A172 (cell line): ENCODE measurements at places on chromosomes 13 and 19. TPM values are rescaled to one million over a fixed set of nuclear protein-coding genes. Genes with fewer than 3 reads are reported as not detected.
A peak's percentile ranks its signal among the peaks of the same experiment; 100 is the strongest.

ZIK1 gene
- not detected in 2 replicates for total RNA-seq

FUT6 gene
- total RNA-seq, result not detected in 2 replicates

KCNJ14 gene
- total RNA-seq, result 0.36 and 0.55 TPM in 2 replicates

ZNF441 gene
- total RNA-seq, result 6.2 and 6.9 TPM in 2 replicates

DCUN1D2 gene
- 14.0 and 18.6 TPM in 2 replicates for total RNA-seq

SIGLEC8 gene
- not detected in 2 replicates for total RNA-seq

TIMM44 gene
- 82.0 and 92.0 TPM in 2 replicates for total RNA-seq

DNA sequence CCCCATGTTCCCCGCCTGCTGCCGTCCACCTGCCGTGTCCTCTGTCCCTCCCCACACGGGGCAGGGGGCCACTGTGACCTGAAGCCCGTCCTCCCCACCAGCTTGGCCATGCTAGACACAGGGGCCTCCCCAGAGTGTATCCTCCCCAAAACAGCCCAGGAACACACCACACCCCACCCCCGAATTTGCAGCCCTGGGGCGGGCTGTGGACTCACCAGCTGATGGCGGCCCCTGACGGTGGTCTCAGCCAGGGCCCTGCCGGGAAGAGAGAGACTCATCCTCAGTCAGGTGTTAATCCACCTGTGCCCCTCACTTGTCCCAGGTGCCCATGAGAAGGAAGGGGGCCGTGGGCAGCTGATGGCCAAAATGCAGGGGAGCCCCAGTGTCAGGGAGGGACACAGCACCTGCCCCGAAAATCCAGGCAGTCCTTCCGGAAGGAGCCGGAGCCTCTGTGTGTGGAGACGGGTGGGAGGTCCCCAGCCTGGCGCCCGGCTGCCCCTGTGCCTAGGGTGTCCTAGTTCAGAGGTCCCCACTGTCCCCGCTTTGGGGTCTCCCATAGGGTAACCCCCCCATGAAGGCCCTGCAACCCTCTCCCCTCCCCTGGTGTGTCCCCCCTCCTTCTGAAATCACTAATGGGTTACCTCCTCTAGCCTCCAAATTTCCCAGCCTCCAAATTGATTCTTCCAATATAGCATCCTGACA is 39.3 kb upstream of the TCF3 start:
- DNase-seq, result no peak

DNA sequence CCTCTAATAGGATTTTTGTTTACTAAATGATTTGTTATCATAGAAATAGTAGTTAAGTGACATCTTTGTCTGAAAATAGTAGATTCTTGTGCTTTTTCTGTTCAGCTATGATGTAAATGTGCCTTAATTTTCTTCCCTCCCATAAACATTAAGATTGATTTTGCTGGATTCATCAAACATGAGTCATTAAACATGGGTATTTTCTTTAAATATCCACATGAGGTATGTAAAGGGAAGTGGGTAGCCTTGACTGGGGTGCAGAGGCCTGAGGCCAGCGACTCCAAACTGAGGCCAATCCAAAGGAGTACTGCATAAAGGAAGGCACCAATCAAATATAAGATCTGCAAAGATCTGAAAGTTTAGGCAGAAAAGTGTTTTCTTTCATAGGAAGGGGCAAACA is 3.7 kb downstream of the ZNF136 start:
- no peak for DNase-seq

GRCh38 chr19:2768365-2769132 is 14.5 kb downstream of the SGTA start:
- DNase-seq, result no peak

GRCh38 chr13:86839221-86839620 is 832.0 kb upstream of the SLITRK5 start:
- DNase-seq, result no peak

GRCh38 chr13:96988441-96988840 is 5.8 kb downstream of the OXGR1 start:
- no peak for DNase-seq

DNA sequence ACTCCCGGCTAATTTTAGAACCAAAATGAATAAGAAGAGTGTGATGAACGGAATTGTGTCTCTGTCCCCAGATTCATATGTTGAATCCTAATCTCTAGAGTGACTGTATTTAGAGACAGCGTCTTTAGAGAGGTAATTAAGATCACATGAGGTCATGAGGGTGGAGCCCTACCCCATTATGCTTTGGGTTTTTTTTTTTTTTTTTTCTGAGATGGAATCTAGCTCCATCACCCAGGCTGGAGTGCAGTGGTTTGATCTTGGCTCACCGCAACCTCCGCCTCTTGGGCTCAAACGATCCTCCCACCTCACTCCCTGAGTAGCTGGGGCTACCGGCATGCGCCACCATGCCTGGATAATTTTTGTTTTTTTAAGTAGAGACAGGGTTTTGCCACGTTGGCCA is 27.9 kb downstream of the FBXO27 start:
- no peak for DNase-seq

- no peak for DNase-seq
Observed at GRCh38 chr13:110881839-110882627, 32.8 kb downstream of the ANKRD10 start.

DNA sequence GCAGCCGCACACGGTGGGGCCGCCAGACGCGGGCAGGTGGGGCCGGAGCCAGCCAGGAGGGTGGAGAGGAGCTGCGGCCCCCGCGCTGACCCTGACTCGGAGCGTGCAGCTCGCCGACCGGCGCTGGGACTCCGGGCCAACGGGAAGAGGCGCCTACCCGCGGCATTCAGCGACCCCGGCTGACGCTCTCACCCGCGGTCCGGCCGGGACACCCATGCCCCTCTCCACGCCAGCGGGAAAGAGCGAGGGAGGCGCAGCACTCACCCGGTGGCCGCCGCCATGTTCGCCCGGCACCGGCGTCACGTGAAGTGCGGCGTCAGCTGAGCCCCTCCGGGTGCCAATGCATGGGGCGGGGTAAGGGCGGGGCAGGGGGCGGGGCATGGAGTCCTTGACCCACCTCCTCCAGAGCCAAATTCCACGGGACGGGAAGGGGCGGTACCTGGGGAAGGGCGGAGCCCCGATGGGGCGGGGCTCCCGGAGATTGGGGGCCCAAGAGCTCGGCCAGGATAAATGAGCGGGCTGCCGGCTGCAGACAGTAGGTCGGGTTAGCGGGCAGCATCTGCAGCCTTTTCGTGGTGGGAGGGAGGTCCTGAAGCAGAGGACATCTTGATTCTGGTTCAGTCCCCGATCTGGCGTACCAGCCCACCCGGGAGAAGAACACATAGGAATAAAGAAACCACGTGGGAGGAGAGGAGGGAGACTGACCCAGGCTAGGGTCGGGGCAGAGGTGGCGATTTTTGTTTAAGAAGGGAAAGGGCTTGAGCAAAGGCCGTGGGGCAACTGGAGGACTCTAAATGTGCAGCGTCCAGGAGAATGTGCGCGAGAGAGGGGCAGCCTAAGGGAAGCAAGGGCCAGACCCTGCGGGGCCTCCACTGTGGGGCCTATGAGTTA is at the start of gene PEPD:
TSS of gene PEPD (minus strand) at position 312 of the 891 bp plus-strand sequence. CDS start at position 281, 31 bp downstream.
- peak; percentile 79 for DNase-seq
